Stimulated activated CD8-positive, alpha-beta memory T cell treated with anti-CD3 and anti-CD28 coated beads, Interleukin-4, amount 100 ng/mL, for 4 hours (primary cell): ENCODE measurements at places on chromosomes 4 and X.

GRCh38 chr4:140296335-140297220, 76.9 kb upstream of the SCOC start:
- DNase-seq = no peak

DNA sequence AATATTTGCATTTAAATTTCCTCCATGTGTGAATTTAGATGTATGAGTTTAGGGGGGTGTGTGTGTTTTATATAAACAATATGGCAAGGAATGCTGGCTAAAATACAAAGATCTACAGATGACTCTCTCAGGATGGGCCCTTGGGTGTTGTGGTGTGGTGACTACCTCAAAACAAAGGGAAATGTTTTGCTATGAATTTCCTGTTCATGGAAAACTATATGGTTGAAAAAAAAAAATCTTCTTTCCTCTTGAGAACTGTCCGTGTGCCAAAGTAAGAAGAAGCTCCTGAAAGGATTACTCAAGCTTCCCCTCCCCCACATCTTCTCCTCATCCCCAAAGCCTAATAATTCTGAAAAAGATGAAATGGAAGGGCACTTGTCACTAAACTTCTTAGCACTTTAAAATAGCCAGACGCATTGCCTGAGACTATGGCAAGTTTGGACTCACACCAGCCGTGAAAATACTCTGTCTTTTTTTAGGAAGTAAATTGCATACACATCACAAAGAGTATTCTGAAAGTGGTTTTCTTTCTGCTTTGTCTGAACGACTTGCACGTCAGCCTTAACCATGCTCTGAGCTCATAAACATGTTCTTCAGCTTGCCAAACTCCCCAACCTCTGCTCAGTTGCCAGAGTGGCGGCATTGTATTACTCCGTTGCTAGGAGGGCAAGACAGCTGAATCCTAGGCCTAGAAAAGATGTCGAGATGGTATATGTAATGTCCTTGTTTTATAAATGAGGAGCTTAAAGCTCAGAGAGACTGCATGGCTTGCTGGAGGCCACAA, 250.4 kb upstream of the JADE1 start:
- no peak for DNase-seq

DNA sequence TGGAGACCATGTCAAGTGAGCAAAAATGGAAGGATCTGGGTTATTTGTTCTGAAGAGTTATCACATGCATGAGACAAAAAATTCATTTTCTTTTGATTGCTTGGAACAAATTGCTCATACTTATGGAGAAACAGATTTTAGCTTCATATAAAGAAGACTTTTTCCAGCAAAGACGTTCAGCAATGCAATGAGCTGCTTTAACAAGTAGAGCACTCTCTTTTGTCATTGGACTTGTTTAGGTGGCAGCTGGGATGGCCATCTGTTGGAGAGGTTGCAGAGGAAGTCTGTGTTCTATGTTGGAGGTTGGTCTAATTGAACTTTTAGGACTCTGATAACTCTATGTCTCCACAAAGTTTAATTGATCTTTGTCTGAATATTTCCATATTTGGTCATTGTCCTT, 19.9 kb upstream of the CEP135 start:
- no peak for DNase-seq

- no peak for DNase-seq
These were observed 32.4 kb downstream of the CYTL1 start for GRCh38 chr4:4986841-4987240.

- DNase-seq = no peak
These were observed 610.6 kb upstream of the DIPK2B start for GRCh38 chrX:45811326-45811725.

DNA sequence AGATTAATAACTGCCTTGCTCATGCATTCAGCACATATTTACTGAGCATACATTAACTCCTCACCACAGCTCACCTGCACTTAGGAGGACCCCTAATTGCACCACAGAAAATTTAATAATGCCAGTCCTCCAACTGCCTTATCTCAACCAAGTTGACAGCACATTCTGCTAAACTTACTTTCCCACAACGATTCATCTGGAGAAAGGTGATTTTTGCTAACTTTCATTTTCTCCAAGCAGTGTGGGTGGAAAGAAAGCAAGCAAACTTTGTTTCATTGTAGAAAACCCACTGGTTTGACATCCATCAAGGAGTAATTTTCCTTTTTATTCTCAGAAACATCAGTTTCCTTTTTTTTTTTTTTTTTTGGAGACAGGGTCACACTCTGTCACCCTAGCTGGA, 49.1 kb downstream of the RASGEF1B start:
- no peak for DNase-seq

DNA sequence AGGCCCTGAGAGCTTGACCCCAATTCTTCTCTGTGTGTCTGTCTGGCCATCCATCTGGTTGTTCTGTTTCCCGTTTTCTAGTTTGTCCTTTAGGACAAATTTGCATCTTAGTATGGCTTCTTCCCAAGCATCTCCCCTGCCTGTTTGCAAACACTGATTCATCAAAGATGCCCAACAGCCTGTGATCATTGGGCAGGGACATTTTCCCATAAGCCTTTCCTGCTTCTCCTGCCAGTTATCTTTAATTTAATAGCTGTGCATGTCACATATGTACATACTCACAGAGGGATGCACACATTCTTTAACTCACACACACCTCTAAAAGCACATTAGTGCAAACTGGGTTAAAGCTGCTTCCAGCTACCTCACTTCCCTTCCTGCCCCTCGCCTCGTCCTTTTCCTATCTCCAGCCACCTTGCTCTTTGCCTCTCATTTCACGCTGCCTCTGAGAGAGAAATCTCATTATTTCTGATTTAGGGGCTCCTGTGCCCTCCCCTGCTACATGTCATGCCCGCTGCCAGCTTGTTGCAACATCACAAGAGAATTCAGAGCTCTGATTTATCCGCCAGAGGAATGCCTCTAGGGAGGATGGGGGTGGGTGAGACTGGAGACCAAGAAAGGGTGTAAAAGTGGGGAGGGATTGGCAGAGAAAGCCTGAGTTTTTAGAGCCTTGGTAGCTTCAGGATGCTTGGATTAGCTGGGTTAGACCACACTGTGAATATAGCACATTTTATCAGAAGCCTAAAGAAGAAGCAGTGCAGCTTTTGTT, 100.6 kb downstream of the NHS start:
- DNase-seq = no peak

DNA sequence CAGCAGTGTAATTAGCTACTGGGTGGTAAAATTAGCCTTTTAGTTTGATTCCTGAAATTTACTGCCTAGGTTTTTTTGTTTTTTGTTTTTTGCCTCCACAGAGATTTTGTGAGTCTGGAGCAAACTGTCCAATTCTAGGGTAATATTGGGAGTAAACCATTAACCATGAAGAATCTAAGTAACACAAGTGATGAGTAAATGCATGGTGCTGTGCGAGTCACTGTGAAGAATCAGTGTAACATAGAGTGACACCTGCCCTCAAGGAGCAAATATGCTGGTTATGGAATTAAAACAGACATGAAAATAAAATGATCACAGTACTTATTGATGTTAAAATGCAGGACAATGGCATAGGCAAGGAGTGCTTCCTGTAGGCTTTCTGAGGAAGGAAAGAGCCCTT, 60.1 kb downstream of the LRP2BP start:
- no peak for DNase-seq

DNA sequence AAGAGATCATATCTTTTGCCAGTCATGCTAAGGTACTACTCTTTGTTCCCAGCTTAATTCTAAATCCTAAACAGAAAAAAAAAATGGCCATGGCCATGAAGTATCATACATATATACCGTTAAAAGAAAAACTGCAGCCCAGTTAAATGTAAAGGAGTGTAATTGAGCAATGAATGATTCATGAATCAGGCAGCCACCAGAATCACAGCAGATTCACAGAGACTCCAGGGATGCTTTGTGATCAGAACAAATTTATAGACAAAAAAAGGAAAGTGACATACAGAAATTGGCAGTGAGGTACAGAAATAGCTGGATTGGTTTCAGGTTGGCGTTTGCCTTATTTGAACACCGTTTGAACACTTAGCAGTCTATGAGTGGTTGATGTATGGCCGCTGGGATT, 42.1 kb upstream of the PDGFC start:
- DNase-seq = no peak

DNA sequence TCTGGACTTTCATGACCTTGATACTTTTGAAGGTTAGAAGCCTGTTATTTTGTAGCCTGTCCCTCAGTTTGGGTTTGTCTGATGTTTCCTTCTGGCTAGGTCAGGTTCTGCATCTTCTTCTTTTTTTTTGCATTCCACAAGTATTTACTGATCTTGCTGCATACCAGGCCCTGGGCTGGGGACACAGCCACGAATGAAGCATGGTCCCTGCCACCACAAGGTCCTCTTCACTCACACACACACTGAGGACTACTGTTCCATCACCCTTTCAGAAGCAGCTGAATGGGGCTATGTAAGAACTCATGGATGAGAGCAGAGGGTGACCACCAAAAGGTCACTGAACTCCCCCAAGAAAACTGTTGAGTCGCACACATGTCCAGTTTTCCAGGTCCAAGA, 39.2 kb downstream of the USP11 start:
- DNase-seq = no peak

GRCh38 chr4:47744843-47745382, 93.0 kb downstream of the CORIN start:
- no peak for DNase-seq

DNA sequence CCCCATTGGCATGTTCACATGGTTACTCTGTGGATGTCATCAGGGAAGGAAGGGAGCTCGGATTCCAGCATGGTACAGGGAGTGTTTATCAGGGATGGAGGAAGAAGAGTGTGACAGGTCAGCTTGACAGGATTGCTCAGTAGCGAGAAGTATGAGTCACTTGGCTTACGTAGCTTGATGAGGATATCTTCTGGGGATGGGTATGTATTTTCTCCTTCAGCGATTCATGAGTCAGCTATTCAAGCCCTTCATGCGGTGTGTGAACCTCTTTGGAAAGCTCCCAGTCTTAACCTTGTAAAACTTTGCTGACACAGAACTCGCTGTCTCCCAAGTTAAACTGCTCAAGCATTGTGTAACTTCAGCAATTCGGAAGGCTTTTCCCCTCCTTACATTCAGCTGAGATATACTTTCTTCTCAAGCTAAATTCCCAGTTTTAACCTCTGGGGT, 275.4 kb downstream of the ARHGAP10 start:
- no peak for DNase-seq

- no peak for DNase-seq
These were observed 15.8 kb upstream of the RGS12 start for GRCh38 chr4:3276986-3277385.

DNA sequence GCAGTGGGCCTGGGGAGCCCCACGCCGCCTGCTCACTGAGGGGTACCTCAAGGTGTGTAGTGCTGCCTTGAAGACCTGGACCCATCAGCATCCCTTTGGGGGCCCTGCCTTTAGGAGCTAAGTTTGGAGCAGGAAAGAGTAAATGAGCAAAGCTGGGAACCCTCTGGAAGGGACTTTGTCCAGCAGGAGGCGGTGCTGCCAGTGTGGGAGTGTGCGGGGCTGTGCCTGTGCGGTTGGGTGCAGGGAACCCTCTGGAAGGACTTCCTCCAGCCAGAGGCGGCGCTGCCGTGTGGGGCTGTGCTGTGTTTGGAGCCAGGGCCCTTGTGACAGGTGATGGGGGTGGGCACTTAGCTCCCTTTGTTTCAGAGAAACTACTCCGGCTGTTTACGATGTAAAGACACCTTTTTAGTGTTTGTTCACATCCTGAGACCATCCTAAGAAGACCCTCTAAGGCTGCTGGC, 25.8 kb downstream of the RGS12 start:
- no peak for DNase-seq

- DNase-seq = no peak
These were observed 174.8 kb upstream of the KLF3 start for GRCh38 chr4:38489011-38489861.

- no peak for DNase-seq
These were observed 98.2 kb downstream of the ARSJ start for GRCh38 chr4:113881256-113881655.

DNA sequence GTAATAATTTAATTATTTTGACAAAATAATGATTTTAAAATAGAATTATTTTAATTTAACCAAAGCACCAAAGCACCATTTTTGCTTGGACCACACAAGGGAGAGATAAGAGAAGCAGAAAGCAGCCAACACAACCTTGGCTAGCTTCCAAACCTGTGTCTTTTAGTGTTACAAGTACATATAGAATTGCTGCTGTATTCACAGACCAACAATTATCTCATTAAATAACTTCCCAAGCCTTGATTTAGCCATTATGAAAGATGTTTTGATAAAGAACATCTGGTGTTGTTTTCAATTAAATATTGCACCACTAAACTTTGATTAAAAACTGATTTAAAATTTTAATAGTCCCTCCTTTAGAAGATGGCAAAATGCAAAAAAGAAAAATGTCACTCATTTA, 14.0 kb upstream of the IGFBP7 start:
- no peak for DNase-seq

GRCh38 chrX:37787423-37787869, 7.6 kb downstream of the CYBB start:
- no peak for DNase-seq

DNA sequence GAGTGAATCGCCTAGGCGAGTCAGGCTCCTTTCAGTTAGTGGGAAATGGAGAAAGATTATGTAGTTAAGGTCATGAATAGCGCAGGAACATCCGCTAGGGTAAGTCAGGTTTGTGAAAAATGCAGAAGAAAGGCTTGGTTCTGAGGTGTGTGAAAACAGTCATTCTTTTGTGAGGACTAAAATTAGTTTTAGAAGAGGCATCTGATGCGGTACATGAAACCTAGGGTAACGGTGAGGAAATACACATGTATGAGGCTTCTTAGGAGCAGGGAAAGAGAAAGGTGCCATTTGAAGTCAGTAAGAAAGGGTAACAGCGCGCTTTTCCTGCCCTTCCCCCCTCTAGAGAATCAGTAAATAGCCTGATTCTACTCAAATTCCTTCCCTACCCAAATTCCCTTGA, 570 bp upstream of the RNF128 start:
- DNase-seq = no peak

- no peak for DNase-seq
These were observed 250.7 kb upstream of the RASGEF1B start for GRCh38 chr4:81722290-81722851.

DNA sequence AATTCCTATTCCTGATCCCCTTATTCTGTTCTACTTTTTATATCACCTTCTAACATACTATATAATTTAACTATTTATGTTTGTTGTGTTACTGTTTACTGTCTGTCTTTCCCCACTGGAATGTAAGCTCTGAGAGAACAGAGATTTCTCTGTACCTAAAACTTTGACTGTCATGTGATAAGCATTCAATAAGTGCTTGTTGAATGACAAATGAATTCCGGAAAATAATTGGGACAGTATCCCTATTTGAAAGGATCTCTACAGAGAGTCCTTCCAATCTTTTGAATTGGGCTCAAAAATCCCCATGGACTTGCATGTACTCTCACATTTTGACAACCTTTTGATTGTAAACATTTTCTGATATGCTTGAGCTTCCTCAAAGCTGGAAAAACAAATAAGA, 1.6 kb upstream of the MMGT1 start:
- DNase-seq = no peak
